Activated T-helper 2 cell treated with anti-CD3 and anti-CD28 coated beads, Interferon-gamma antibody, Interleukin-2, Interleukin-4, amounts not matched to agents 10 μg/mL and 5 μg/mL and 100 μg/mL, durations not matched to agents 14 hours and 24 hours and 36 hours (primary cell): ENCODE measurements at places on chromosomes 5 and 9.

- no peak for DNase-seq
Observed at GRCh38 chr5:157828105-157828943, 30.6 kb downstream of the CLINT1 start.

DNA sequence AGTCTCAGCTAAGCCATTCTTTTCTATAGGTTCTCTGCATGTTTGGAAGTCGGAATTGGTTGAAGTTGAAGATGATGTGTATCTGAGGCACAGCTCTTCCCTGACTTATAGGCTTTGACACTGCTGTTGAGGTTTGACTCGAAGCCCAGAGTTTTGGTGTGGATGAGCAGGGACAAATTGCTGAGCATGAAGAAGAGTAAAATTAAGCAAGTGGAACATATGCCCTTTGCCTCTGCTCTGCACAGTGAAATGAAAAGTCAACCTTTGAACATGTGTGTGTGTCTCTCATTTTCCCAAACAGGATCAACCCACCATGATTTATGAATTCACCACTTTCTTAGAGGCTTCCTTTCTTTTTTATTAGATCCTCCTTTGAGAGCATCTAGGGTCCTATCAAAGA lies 8.5 kb downstream of the HMHB1 start:
- no peak for DNase-seq

DNA sequence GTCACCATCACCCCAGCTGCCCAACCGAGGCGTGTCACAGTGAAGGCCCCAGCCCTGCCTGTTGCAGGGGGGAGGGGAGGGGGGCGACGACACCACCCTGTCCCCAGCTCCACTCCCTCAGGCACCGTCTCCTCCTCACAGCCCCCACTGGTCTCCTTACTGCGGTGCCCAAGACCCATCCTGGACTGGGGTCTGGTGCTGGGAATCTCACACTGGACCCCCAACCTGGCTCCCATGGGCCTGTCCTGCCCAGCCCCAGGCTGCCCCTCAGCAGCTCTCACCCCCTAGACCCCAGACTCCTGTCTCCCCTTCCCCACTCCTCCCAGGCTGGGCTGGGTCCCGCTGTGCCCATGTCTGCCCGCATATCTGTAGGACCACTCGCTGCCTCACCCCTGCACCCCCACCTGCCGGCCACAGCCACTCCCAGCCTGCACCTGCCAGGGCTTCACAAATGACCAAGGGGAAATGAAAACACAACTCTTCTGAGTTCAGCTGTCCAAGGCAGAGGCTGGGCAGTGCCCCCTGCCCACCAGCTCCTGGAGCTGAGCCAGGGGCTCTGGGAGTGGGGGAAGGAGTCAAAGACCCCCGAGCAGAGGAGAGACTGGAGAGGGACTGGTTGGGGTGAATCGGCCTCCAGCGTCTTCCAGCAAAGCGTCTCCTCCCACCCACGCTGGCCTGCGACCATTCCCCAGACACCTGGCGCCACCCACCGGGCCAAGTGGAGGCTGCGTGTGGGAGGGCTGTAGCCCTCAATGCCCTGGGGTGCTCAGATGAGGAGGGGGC lies 32.6 kb upstream of the EGFL7 start:
- DNase-seq = peak; percentile 41

DNA sequence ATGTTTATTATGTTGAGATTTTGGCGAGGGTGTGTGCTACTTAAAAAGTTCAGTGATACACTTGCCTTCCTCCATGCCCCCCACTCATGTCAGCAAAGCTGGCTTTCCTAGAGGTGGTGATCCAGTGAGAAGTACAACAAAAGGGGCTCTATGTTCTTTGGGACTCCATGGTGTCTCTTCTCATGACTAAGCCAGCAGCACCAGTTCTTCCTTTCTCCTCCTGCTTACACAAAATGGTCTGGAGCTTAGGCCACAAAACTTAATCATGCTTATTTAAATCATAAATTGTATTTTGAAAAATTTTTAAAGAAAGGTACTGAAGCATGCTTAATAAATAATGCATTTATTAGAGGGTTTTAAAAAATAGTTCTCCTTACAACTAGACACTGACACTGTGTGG lies 22.4 kb downstream of the MOCS2 start:
- DNase-seq = no peak

- DNase-seq = no peak
Observed at GRCh38 chr9:115808695-115809094, 344.9 kb upstream of the PAPPA start.

GRCh38 chr9:133237035-133237731 lies 28.1 kb upstream of the OBP2B start:
- DNase-seq = no peak

GRCh38 chr5:82717738-82718137 lies 359.5 kb downstream of the TMEM167A start:
- no peak for DNase-seq

GRCh38 chr9:69194702-69195418 lies 20.8 kb downstream of the TJP2 start:
- DNase-seq = no peak

DNA sequence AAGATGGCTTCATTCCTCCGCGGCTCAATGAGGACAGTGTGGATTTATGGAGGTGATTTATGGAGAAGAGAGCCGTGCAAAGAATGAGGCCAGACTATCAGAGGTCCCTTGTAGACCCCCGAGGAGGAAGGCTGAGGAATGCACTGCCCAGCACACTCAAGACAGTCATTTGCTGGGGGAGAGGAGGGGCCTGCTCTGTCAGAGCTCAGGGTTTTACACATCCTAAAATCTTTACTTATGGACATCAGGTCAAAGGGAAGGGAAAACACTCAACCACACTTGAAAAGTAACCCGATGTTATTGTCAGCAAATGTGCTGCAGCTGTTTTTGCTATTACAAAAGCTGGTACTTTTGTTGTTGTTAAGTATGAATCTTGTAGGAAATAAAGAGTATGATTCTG lies 289.5 kb downstream of the SLIT3 start:
- no peak for DNase-seq
